ENCODE measurements at places on chromosomes 11 and 22.

DNA sequence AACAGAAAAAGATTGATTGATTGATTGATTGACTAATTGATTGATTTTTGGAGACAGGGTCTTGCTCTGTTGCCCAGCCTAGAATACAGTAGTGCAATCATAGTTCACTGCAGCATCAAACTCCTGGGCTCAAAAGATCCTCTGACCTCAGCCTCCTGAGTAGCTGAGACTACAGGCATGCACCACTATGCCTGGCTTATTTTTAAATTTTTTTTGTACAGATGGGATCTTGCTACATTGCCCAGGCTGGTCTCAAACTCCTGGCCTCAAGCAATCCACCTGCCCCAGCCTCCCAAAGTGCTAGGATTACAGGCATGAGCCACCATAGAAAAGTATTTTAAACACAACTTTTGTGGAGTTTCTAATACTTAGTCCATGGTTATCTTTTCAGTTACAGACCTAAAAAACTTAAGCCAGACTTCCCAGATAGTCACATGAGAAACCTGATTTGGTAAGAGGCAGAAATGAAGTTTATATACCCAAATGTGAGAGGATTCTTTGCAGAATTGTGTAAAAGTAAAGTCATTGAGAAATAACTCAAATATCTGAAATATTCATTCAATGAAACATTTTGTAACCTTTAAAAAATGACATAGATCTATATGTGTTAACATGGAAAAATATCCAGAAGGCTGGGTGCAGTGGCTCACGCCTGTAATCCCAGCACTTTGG, 186.5 kb downstream of the SWAP70 start:
- DNase-seq = no peak

- no peak for DNase-seq
Observed at GRCh38 chr11:61089806-61090491, 12.3 kb upstream of the CD5 start.

- no peak for DNase-seq
Observed at GRCh38 chr11:118078911-118079411, 2.1 kb downstream of the TMPRSS4 start.

- DNase-seq = no peak
Observed at GRCh38 chr11:80284946-80285785, 844.3 kb upstream of the TENM4 start.

- DNase-seq = no peak
Observed at GRCh38 chr22:36166086-36166485, 5.5 kb upstream of the APOL3 start.

DNA sequence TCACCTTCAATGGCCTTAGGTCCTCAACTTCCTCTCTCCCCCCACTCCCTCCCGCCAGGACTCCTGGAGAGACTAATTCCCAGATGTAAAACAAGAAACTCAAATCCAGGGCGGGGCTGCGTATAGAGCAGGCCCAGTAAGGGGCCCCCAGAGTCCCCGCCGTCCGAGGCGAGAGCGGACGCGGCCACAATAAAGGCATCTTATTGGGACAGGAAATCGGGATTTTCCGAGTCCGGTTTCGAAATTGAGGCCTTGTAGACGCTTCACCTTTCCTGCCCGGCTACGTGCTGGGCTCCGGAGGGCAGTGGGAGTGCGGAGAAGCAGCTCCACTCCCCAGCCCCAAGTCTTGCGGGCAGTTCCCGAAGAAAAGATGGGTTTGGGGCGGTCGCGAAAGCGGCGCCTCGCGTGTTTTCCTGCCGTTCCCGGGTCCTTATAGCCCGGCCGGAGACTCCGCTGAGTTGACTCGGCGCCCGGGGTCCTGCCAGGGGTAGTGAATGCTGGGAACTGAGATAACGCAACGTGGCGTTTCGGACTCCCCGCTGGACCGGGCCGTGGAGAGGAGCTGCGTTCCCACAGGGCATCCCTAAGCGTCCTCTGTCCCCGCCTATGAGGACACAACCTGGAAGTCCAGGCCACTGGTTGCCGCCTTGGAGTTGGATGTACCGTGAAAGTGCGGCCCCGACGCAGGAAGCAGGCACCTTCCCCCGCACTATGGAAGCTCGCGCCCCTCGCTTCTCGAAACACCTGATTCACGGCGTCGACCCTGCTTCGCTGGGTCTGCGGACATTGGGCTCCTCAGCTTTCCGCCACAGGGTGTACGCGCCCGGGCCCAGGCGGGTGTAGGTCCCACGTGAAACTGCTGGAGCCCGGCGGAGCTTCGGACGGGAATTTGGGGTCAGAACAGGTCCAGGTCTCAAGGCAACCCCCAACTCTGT, 4.8 kb upstream of the CHRM1 start:
- no peak for DNase-seq

DNA sequence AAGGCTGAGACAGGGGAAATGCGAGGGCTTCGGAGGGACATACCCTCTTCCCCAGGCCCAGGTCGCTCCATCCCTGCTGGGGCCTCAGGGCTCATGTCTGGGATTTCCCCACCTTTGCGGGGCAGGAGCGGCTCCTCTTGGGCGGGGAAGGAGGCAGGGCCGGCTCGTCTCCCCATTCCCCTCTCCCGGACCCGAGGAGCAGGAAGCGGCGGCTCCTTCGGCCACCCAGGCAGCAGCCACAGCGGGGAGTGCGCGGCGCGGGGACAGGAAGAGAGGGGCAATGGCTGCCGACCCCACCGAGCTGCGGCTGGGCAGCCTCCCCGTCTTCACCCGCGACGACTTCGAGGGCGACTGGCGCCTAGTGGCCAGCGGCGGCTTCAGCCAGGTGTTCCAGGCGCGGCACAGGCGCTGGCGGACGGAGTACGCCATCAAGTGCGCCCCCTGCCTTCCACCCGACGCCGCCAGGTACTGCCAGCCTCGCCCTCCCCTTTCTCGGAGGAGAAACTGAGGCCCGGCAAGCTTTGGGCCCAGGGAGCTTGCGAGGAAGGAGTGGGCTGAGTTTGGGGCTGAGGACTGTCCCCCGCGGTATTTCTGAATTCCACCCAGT, at the start of gene ANKK1:
ANKK1 (plus strand) TSS at position 175 of the 607 bp plus-strand sequence; CDS start at position 281, 106 bp downstream.
- no peak for DNase-seq

DNA sequence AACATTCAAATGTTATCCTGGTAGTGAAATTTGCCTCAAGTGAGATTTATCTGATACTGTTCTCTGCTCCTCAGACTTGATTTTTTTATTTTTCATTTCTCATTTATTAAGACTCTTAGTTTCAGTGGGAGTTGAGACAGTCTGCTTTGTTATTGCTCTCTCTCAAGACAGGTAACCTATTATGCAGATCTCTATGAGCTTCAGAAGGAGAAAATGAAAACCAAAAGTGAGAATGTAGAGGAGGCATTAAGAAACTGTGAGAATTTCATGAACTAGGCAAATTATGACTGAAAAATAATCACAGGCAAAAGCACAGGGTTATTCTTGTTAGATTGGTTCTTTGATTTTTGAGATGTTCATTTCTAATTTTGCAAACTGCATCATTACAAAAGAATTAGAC, 290.0 kb upstream of the CHORDC1 start:
- DNase-seq = no peak

- no peak for DNase-seq
Observed at GRCh38 chr22:22156348-22156715, 88.3 kb upstream of the VPREB1 start.

- DNase-seq = no peak
Observed at GRCh38 chr11:26992031-26992541, 1.8 kb upstream of the FIBIN start.

GRCh38 chr22:49433717-49434611, 393.7 kb downstream of the BRD1 start:
- no peak for DNase-seq

DNA sequence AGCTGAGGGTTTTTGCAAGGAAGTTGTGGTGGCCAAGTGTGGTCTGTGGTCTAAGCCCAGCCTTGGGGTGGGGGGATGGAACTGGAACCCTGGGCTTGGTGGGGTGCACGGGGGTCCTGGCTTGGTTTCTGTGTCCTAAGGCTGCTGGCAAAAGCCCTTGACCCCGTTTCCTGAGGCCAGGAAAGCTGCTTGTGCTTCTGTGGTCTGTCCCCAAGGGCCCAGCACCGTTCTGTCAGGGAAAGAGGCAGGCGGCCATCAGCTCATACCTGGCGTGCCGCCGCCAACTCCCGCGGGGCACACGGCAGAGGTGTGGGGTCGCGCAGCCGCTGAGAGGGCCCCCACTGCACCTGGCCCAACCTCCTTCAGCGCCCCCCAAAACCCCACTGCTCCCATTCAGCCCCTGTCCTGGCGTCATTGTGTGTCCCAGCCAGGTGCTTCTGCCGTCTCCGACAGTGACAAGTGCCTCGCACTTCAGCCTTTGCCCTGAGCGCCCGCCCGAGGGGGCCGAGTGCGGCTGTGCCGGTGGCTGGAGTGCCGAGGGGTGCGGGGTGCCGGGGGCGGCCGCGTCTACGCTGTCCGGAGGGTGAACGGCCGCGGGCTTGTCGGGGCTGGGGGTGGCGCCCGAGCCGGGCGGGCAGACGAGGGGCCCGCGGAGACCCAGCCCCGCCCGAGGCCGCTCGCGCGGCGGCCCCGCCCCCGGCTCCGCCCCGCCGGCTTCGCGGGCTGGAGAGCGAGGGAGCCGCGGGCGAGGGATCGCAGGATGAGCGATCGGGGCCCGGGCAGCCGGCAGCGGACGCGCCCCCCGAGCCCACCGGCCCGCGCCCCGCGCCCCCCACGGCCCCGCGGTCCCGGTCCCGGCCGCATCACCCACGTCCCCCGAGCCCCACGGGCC, at the start of gene CNIH2:
CNIH2 (plus strand) TSS at position 705 of the 892 bp plus-strand sequence. CDS start 282 bp downstream, outside the sequence.
- no peak for DNase-seq

- DNase-seq = no peak
Observed at GRCh38 chr11:102240502-102240901, 76.8 kb upstream of the BIRC3 start.

GRCh38 chr11:42802201-42802899, 509.4 kb upstream of the API5 start:
- no peak for DNase-seq

DNA sequence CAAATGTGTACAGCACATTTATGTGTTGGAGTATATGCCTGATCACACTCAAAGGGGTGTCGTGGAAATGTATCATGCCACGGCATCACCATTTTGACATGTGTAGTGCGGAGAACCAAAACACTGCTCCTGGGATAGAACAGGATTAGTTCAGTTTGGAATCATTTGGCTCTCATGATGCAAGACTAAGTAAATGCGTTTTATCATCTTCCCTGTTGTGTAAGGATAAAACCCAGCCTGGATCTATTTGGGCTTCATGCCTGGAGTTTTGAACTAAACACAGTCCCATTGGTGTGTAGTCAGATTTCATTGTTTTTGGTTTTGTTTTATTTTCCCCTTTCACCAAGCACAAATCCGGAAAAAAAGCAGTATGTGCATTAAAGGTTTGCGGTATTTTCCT, 574.3 kb downstream of the NTM start:
- DNase-seq = no peak

DNA sequence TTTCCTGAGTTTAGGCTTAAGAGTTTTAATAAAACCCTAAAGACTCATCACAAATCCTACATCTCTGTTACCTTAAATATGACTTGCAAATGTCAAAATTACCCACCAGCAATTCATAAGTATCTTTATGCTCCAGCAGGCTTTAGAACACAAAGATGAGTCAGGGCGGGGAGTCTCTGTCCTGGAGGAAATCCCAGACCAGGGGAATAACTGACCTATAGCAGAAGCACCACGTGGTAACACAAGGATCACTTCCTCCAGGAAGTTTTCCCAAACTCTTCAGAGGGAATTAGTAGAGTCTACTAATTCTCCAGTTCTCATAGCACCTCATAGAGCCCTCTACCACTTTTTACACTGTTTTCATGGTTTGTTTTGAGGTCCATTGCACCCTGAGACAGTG, 217.0 kb downstream of the NAV2 start:
- no peak for DNase-seq

Data from activated CD8-positive, alpha-beta memory T cell treated with anti-CD3 and anti-CD28 coated beads for 48 hours (primary cell).